ENCODE measurements at places on chromosomes 6 and 20. TPM values are rescaled to one million over a fixed set of nuclear protein-coding genes. Genes with fewer than 3 reads are reported as not detected.

The UBE2C gene
- total RNA-seq, result 205 TPM

The NKX2-2 gene
- total RNA-seq, result not detected

The KIAA1755 gene
- total RNA-seq, result not detected

The GTSF1L gene
- not detected for total RNA-seq

The RFX6 gene
- not detected for total RNA-seq

The MTFR2 gene
- total RNA-seq, result 13.2 TPM

The GPLD1 gene
- 2.1 TPM for total RNA-seq

- H3K4me3 ChIP-seq, result no peak overlapping the region
- H3K27me3 ChIP-seq, result no peaks in the 10 kb centered on the region
- no peak for DNase-seq
- no peaks in the 10 kb centered on the region for H3K36me3 ChIP-seq
Observed at GRCh38 chr20:31909253-31910070, 39.0 kb downstream of the TTLL9 start.

DNA sequence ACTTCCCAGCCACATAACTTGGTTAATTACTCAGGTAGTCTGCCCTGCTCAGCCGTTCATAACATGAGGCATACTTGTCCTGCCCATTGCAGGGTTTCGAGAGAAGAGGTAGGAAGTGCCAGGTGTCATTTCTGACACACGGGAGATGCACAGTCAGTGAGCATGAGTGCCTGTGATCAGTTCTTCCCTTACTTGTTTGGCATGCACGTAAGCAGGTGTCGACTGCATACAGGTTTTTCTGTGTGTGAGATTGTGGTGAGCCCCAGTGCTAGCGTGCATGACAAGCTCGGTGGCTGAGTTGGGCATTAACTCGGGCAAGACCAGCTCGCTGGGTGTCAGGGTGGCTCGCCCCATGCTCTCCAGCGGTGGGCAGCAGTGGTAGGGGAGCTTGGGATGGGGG is 51.2 kb upstream of the SLC22A1 start:
- H3K4me3 ChIP-seq, result no peak overlapping the region
- H3K36me3 ChIP-seq, result peaks cover 6% of the 10 kb centered on the region
- H3K27me3 ChIP-seq, result no peaks in the 10 kb centered on the region
- no peak for DNase-seq
- H3K4me1 ChIP-seq, result no peaks in the 10 kb centered on the region

DNA sequence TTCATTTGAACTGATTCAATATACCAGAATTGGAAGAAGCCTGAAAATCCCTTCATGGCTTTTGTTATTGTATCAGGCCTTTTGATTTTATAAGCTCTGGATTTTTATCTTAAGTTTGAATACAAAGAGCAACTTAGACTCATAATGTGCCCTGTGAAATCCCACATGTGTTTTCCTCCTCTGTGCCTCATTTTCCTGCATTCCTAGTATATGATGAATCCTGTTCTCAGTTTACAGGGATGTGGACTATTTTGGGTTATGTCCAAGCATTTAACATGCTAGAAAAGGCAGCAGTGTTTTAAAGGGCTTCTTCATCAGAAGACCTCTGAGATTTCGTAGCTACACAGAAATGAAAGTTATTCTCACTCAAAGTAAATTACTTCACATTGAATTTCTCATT is 455.0 kb downstream of the RFPL4B start:
- H3K27ac ChIP-seq, result no peak overlapping the region
- peaks cover 3% of the 10 kb centered on the region for H3K4me1 ChIP-seq
- H3K27me3 ChIP-seq, result no peaks in the 10 kb centered on the region
- DNase-seq, result no peak
- H3K4me3 ChIP-seq, result no peak overlapping the region
- no peaks in the 10 kb centered on the region for H3K36me3 ChIP-seq

DNA sequence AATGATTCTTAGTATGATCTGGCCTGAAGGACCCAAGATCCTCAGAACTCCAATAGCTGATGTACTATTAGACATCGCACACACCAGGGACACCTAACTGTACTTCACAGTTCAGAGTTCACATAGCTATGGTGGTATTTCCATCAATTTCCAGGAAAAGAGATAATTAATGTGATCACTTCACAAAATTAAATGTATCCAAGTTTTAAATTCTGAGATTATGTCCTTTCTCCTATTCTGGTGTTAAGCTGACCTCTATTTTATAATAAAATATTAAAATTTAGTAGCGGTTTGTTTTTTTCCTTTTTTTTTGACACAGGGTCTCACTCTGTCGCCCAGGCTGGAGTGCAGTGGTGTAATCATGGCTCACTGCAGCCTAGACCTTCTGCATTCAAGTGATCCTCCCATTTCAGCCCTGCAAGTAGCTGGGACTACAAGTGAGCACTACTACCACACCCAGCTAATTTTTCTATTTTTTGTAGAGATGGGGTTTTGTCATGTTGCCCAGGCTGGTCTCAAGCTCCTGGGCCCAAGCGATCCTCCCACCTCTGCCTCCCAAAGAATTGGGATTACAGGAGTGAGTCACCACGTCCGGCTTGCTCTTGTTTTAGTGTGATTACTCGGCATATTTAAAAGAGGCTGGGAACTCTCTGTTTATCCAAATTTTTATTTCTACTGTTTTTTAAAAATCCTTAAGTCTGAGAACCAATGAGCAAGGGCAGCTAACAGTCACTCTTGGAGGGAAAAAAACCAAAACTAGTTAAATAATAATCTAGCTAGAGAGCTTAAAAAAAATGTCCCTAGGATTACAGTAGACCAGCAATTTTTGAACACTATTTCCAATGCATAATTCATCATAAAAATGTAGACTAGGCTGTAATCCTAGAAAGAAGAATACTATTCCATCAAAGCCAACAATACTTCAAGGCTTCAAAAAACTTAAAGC is 16.0 kb downstream of the KIF13A start:
- H3K4me3 ChIP-seq, result no peak overlapping the region
- peaks cover 23% of the 10 kb centered on the region for H3K4me1 ChIP-seq
- H3K36me3 ChIP-seq, result no peaks in the 10 kb centered on the region
- peak; percentile 35 for DNase-seq

Data from HCT116 (cell line).